Stimulated activated CD4-positive, alpha-beta T cell treated with anti-CD3 and anti-CD28 coated beads, Interleukin-2, amount 100 ng/mL, for 24 hours (primary cell): ENCODE measurements at places on chromosomes 16 and 17.

DNA sequence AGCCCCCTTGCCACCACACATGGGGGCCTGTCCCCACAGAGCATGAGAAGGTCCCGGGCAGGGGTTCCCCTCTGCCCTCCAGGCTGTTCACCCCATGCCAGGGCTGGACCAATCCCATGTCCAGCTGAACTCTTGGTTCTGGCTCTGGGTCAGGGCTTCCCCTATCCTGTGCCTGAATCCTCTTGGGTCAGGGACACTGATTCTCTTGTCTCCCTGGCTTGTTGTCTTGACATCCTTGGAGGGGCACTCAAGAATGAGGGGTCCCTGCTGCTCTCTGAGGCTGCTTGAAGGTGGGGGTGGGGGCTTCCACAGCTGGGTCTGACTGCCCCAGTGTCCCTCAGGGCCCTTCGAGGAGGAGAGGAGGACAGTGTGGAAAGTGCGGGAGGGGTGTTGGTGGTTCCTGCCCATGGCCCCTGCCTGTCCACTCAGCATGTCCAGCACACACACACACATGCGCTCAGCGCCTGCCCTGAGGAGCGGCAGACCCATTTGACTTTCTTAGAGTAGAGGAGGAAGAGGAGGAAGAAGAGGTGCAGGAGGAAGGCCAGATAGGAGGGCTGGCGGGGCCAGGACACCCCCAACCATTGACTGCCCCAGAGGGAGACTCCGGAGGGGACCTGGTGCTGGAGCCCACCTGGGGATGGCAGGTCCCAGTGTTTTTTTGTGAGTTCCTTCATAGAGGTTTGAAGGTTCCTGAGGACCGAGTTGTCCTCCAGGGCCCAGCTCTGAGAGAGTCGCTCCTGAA lies 47.0 kb downstream of the TNFRSF13B start:
- no peak for DNase-seq

DNA sequence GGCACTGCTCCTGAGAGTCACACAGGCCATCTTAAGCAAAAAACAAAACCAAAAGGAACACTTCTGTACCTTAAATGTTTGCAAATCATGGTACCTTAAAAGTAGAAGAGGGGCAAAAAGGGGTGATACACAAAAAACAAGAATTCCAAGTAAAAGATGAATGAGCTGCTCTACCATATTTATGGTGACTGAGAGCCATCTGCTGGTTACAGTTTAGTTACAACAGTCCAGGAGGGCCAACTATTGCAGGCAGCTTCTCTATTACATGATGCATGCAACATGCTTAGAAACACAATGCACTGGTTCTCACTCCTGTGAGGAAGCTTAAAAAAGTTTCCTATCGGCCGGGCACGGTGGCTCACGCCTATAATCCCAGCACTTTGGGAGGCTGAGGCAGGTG lies 53.5 kb downstream of the STX8 start:
- no peak for DNase-seq

DNA sequence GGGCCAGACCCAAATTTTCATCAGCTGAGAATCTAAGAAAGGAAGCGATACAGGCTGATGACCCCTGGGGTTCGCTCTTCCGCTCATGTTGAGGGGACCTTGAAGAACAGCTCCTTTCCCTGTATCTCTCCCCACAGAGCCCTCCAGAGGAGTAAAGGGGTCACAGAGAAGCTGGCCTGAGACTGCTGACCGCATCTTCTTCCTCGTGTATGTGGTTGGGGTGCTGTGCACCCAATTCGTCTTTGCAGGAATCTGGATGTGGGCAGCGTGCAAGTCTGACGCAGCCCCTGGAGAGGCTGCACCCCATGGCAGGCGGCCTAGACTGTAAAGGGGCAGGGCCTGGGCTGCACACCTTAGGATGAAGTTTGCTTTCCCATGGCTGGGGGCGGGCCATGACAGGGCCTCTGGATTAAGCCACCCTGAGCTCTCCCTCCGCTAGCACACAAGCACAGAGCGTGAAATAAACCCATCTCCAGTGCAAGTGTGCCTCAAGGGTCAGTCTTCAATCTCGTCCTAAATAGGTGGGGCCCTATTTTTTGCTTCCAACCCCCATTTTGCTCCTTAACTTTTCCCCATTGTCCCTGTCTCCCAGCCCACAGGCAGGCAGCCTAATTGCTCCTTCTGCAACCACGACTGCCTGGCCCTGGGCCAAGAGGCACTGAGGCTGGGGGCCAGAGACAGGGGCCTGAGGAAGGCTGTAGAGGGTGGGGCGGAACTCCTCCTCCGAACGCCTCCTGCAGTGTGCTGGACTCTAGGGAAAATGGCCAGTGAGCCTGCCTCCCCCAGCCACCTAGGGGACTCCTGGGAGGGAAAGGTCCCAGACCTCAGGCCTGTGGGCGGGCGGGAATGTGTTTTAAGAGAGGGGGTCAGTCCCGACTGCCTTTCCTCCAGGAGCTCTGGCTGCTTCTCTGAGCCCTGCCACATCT lies 3.6 kb downstream of the ZACN start:
- no peak for DNase-seq

DNA sequence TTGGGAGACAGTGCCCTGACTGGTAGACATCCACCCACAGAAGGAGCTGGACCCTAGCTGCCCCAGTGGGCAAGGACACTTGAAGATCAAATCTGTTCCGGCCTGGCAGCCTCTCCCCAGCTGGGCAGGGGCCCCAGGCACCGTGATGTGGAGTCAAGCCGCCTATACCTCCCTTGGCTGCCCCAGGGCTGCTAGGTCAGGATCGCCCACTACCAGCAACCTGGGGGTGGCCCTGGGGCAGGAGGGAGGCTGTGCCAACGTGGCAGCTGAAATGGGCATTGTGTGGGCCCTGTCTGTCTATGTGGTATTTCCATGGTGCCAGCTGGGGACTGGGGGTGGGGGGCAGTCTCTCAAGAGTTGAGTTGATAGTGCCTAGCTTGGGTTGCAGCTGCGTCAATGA lies 941 bp downstream of the PDK2 start:
- no peak for DNase-seq

DNA sequence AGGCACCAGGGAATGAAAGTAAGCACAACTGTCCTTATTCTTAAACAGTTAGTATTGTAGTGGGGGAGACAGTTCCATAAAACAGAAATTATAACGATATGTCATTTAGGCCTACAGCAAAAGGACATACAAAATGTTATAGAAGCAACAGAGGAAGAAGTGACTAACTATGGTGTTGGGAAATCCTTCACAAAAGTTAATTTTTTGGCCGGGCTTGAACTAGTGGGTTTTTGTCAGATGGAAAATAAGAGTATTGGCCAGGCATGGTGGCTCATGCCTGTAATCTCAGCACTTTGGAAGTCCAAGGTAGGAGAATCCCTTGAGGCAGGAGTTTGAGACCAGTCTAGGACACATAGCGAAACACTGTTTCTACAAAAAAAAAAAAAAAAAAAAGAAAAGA lies 127.8 kb downstream of the SSH2 start:
- DNase-seq = no peak

DNA sequence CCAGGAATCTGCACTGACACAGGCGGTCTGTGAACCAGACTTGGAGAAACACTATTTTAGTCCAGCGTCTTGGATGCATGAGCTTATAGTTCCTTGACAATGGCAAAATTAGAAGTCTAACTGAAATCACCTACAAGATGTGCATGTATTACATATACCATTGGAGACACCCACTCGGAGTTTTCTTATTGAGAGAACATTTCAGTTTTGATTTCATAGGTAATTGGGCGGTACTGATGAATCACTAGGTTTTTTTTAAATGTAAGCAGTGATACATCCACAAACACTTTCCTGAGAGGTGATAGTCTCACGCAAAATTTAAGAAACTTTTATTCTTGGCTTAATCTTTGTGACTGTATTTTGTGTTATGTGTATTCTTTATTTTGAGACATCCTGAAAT lies 69.8 kb downstream of the PRKCA start:
- no peak for DNase-seq

GRCh38 chr16:64168371-64168770 lies 953.5 kb downstream of the CDH11 start:
- no peak for DNase-seq

- DNase-seq = no peak
These were observed 841 bp downstream of the C16orf89 start for GRCh38 chr16:5064915-5065314.

- no peak for DNase-seq
These were observed 105.1 kb upstream of the SDK2 start for GRCh38 chr17:73749337-73749823.

DNA sequence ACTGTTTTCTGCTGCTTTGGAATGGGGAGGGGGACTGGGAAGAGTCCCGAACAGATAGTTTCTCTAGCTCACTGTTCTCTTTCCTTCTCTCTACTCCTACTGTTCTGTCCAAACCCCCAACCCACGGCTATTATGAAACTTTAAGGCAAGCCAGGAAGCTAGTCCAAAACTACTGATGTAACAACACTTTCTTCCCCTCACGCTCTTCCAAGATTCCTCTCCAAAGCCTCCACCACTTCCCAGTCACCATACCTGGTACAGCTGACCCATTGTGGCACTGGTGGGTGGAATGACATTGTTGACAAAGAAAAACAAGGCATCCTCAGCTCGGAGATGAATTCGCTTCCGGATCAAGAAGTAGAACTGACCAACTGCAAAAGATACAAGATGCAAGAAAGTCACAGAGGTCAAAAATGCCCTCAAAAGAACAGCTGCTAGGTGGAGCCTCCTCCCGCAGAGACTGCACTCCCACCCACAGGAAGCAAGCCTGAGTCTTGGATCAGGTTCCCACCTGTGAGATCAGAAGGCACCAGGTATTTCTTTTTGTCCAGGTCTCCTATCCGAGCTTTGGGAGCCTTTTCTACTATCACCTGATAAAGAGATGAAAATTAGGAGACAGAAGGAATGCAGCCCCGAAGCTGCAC lies 1.0 kb downstream of the GABARAP start:
- no peak for DNase-seq

DNA sequence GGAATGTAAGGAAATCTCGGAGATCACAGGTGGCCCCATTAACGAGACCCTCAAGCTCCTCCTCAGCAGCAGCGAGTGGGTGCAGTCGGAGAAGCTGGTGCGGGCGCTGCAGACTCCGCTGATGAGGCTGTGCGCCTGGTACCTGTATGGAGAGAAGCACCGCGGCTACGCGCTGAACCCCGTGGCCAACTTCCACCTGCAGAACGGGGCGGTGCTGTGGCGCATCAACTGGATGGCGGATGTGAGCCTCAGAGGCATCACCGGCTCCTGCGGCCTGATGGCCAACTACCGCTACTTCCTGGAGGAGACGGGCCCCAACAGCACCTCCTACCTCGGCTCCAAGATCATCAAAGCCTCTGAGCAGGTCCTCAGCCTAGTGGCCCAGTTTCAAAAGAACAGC lies 16.2 kb downstream of the MLYCD start:
- no peak for DNase-seq

GRCh38 chr17:17546399-17547185 lies 44.9 kb downstream of the PEMT start:
- DNase-seq = no peak

DNA sequence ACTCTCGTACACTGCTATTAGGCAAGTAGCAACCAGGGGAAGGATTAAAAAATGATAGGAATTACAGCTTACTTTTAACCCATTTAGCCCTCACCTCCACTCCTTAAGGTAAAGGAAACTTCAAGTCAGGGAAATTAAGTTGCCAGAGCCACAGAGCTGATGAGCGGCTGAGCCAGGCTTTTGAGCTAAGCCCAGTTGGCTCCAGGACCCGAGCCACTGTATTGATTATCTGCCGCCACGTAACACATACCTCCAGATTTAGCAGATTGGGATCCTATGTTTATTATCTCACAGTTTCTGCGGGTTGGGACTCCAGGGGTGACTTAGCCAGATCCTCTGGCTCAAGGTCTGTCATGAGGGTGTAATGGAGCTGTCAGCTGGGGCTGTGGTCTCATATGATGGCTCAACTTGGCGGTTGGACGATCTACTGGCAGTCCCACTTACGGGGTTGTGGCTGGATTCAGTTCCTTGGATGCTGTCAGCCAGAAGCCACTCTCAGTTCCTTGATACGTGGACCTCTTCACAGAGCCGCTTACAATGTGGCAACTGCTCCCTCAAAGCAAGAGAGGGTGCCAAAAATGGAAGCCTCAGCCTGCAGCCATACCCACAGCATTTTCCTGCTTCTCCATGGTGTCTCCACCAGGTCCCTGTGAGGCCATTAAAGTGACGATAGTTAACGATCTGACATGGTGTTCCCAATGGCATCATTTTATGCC lies 57.3 kb downstream of the TMEM186 start:
- no peak for DNase-seq

- no peak for DNase-seq
These were observed 27.5 kb downstream of the OMG start for GRCh38 chr17:31269578-31269983.

DNA sequence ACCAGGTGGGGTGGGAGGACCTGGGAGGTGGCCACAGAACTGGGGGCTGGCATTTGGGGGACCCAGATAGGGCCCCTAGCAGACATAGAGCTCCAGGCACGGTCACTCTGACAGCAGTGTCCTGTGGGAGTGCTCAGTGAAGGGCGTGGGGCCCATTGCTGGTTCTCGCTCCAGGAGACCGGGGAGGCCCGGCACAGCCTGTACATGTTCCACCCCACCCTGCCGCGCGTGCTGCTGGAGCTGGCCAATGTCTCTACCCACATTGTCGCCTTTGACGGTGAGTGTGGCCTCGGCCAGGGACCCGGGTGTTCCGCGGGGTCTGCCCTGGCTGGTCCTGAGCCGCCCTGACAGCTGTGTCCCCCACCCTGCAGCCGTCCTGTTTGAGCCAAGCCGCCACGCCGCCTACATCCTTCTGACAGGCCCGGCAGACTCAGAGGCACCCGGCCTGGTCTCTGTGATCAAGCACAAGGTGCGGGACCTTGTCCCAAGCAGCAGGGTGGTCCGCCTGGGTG lies 11.2 kb downstream of the RGS11 start:
- no peak for DNase-seq

GRCh38 chr17:36643086-36643685 lies 41.8 kb downstream of the MRM1 start:
- no peak for DNase-seq

GRCh38 chr16:83113811-83114210 lies 487.0 kb downstream of the CDH13 start:
- DNase-seq = no peak

- no peak for DNase-seq
These were observed 16.7 kb downstream of the CA5A start for GRCh38 chr16:87919681-87919994.

GRCh38 chr16:53465606-53466280 lies 31.5 kb downstream of the RBL2 start:
- DNase-seq = no peak

GRCh38 chr17:64130559-64131001 lies 636 bp upstream of the ERN1 start:
- peak; percentile 68 for DNase-seq

GRCh38 chr17:17151962-17152361 lies 54.2 kb downstream of the PLD6 start:
- DNase-seq = no peak

GRCh38 chr16:67404740-67405226 lies 11.5 kb upstream of the TPPP3 start:
- DNase-seq = no peak
